ENCODE measurements at places on chromosomes 7 and 10. TPM values are rescaled to one million over a fixed set of nuclear protein-coding genes. Genes with fewer than 3 reads are reported as not detected.

RET gene
- total RNA-seq = 0.33 TPM

DNA sequence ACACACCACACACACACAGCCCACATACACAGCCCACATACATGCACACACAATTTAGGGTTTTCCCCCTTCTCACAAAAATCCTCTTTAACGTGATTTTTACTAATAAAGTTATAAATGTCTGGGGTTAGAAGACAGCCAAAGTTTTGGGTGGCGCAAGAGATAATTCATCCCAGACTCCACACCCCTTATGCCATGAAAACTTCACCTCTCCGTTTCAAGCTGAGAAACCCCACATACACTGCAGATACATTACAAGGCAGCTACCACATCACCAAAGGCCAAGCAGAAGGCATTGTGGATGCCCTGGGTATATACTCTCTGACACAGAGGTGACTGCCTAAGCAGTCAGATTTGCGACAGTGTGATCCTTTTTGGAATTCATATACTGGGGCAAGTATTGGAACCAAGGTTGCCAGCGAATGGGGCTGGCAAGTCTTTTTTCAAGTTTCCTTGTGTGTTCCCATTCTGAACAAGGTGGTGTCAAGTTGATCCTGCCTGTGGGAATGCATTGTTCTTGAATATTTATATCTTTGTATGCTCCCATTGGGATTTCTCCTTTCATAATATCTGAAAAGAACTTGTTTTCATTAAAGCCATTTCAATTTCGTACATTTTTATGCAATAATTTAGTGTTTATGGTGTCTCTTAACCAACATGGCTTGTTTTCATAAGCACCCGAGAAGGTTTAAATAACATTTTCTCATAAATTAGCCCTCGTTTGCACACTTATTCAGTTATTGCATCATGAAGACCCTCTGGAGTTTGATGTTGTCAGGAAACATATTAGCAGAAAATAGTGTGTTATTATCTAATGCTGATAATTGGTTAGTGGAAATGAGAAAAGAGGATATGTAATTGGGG is 130.2 kb downstream of the TCF7L2 start:
- no peak for DNase-seq

GARIN1A gene
- 0.19 TPM for total RNA-seq

DNA sequence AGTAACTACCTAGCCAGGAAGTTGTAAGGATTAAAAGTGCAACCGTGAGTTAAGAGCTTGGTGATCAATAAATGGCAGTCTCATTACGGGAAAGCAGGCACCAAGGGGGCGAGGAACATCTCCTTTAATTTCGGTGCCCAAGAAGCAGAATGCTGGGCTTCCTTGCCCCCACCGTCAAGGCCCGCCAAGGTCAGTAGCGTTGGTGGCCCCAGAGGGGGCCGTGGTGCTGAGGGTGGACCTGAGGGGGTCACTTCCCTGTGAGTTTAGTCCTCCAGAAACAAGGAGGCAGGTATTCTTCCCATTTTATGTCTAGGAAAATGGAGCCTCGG is 408 bp upstream of the MINDY4 start:
- DNase-seq = no peak

GRCh38 chr10:70592746-70593512 is 9.6 kb downstream of the PRF1 start:
- DNase-seq = no peak

ABCB1 gene
- 6.7 TPM for total RNA-seq

GRCh38 chr10:74814797-74815196 is 11.6 kb upstream of the KAT6B start:
- DNase-seq = no peak

GRCh38 chr7:132635127-132635526 is 58.9 kb upstream of the PLXNA4 start:
- DNase-seq = no peak

FAM25G gene
- 1.2 TPM for total RNA-seq

ARHGEF5 gene
- 1.4 TPM for total RNA-seq

FAM241B gene
- total RNA-seq = 1.0 TPM

DNA sequence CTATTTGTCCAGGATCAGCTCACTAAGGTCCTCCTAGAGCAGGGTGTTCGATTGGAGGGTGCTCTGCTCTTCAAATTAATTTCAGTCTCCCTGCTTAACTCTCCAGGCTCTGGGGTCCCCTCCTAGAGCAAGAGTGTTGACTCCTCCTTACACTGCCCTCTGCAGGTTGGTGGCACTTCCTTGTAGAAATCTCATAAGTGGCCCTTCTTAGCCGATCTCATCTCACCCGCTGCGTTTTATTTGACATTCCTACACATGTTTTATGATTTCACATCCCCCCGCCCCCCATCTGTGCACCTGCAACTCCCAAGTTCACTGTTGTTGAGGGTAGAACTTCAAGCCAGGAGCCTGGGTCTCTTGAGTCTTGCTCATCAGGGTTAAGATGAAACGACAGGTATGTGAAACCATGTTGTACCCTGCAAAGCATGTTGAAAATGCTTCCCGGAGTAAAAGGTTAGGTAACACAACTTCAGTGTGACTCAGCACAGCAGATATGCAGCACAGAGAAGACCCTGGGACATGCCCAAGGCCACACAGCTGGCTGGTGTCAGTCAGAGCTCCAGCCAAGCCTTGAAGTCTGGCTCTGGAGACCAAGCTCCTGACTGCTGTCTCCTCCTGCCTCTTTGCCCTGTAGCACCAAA is 171.2 kb downstream of the PRKAG2 start:
- peak; percentile 6 for DNase-seq

CDK14 gene
- total RNA-seq = 9.0 TPM

ZFAND2A gene
- total RNA-seq = 18.8 TPM

DNA sequence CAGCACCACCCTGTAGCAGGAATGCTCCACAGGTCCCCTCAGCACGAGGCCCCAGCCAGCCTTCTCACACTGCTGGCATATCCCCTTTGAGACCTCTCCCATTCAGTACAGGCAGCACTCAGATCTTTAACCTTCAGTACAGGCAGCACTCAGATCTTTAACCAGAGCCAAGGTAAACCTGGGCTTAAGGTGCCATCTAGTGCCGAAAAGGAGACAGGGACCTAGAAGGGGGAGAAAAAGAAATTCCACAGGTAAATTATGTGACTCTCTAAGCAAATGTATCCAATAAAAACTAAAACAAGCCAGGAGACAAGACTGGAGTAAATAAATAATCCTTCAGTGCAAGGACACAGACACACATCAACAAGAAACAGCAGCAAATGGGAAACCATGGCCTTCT is 358.6 kb downstream of the PTPRN2 start:
- no peak for DNase-seq

DNA sequence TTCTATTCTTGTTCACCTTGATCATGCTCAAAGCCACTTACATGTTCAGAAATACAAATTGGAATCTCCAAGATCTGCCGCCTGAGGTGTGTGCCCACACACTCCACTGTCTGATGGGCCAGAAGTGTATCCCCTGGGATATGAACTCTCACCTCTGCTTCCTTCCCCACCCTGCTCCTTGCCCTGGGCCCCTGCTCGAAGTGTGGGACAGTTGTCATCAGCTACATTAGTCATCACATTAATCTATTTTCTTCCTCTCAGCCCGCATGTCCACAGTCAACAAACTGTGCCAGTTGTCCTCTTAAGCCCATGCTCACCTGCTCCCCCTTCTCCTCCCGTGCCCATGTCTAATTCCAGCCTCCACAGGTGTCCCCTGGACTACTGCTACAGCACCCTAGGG is 154.7 kb downstream of the PTPN20 start:
- DNase-seq = no peak

- no peak for DNase-seq
These were observed 161.5 kb downstream of the SEMA3D start for GRCh38 chr7:85025312-85025756.
